BE2C (cell line): ENCODE measurements at places on chromosomes 12 and 14.
A peak's percentile ranks its signal among the peaks of the same experiment; 100 is the strongest.

DNA sequence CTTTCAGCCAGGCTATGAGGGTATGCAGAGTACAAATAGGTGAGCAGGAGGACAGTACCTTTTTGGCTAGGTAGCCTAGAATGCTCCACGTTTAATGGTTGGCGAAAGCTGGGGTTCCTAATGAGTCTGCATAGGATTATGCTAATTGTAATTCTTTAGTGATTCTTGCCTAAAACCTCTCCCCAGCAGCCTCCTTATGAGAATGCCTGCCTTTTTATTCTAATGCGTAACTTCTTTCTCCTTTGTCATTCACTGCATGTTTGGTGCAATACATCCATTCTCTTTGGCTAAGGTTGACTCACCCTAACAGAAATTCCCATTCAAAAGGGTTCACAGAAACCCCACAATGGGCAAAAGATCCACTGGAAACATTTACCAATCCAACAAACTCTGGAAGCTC, 752.2 kb downstream of the FSCB start:
- DNase-seq = no peak

GRCh38 chr12:112322441-112322840, 59.8 kb downstream of the HECTD4 start:
- DNase-seq = no peak

DNA sequence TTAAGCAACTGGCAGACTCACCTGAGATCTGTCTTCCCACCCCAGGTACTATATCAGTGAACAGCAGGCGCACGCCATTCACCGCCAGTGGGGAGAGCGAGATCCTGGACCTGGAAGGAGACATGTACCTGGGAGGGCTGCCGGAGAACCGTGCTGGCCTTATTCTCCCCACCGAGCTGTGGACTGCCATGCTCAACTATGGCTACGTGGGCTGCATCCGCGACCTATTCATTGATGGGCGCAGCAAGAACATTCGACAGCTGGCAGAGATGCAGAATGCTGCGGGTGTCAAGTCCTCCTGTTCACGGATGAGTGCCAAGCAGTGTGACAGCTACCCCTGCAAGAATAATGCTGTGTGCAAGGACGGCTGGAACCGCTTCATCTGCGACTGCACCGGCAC, 544.5 kb downstream of the NRXN3 start:
- DNase-seq = no peak

GRCh38 chr12:116931665-116932064, 20.9 kb downstream of the FBXW8 start:
- no peak for DNase-seq

GRCh38 chr12:131755305-131756113, 44.6 kb downstream of the SFSWAP start:
- DNase-seq = peak; percentile 48

DNA sequence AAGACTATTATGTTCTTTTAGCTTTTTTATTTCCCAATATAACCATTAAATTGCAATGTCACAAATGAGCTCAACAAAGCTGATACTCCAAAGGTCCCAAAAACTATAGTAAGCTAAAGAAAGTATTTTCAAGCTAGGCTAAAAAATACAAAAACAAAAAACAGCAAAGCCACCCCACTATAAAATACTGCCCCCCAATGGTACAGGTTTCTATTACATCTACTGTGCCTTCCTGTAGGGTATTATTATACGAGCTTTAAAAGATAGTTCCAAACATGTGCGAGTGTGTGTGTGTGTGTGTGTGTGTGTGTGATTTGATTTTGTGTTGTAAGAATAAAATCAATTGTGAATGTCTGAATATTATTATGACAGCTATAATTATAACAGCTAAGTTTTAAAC, 1.1 kb downstream of the IFNG start:
- DNase-seq = no peak

DNA sequence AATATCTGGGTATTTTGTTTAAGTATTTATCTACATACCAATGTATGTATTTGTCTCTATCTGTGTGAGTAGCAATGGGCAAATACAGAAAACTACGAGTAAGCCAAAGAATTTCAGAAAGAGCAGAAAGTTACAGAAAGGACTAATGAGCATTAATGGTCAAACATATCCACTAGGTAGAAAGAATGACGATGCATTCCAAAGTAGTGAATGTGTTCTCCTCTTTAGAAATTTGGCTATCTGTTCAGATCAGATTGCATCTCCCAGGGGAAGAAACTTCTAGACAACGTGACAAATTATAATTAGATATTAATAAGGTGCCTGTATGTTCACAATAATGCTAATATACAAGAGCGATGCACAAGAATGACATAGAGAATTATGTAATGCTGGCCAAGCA, 194.5 kb upstream of the GZMB start:
- no peak for DNase-seq

DNA sequence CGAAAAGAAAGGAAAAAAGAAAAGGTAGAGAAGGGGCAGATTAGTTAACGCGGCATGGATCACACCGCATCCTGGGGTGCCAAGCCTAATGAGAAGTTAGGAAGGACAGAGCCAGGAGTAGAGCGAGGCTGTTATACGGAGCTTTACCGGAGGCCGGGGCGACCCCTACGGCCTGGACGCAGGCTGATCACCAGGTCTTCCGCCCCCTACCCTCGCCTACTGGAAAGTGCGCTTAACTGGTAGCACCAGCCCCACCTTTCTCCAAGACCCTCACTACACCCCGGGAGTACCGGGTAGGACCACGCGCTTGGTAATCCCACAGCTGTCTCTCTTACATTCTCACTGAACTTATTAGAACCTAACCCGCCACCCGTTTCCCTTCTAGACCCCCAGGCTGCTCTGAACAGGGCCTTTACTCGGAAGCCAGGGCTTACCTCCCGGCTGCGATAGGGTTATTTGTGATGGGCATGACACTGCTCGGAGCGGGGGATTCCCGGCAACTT, 33.8 kb downstream of the WBP11 start:
- peak; percentile 40 for DNase-seq

- DNase-seq = no peak
Observed at GRCh38 chr12:112126911-112127310, 1.6 kb downstream of the TRAFD1 start.

DNA sequence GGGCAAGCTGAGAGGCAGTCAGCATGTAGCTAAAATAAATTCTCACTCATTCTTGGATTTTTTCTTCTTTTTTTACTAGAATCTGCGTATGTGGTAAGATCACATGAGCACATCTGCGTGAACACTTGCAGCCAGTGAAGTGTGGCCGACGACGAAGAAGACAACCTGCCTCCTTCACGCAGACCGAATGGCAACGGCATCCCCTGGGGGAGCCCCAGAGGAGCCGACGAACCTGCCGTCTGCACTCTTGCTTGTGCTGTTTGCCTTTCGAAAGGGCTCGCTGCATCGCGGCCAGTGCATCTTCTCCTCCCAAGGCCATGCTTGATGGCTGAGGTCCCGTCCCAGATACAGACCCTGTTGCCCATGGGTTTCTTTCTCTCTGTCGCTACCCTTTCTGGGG, 113.8 kb downstream of the KCNK10 start:
- DNase-seq = no peak

- no peak for DNase-seq
Observed at GRCh38 chr12:46300910-46301309, 32.1 kb upstream of the SLC38A1 start.

DNA sequence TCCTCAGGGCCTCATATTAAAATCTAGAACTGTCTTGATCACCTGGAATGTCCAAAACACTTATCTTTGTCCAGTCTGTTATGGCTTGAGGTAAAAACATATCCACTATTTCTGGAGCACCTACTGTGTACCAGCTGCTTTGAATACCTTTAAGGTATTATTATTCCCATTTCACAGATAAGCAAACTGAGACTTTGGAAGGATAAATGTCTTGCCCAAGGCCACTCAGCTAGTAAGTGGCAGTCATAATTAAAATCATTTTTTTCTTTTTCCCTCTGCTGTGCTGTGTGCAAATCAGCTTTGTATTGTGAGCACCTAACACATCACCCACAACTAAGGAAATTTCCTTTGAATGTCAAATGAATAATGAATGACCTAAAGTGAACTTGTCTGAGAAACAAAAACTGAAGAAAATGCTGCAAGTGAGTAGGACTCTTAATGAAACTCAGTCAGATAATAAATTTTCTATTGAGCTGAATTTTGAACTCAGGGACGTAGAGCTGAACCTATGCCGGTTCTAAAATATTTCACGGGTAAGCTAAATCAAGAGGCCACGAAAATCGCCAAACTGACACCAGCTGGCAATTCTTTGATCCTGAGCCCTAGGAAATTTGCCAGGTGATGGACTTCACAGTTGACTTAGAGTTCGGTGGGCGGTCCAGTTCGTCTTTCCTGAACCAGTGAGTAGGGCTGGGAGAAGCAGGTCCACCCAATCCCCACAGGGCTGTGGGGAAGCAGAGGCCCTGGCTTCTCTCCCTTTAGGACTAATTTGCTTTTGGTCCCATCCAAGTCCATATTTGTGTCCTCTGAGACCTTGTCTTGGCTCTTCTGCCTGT, 159.7 kb upstream of the PWP1 start:
- no peak for DNase-seq

DNA sequence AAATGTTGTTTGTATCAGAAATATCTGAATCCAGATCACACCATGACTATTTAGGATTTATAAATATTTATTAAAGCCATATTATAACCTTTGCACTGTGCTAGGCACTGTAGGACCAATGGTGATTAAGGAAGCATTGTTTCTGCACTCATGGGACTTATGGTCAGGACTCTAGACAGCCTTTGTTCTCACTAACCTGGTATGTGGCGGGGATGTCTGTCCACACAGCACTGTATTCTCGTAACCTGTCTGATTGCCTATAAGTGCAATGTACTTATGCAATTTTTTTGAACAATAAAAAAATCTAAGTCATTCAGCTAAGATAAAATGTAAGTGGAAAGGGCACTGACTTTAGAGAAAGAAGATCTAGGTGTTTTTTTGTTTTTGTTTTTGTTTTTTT, 6.7 kb upstream of the SSPN start:
- no peak for DNase-seq

DNA sequence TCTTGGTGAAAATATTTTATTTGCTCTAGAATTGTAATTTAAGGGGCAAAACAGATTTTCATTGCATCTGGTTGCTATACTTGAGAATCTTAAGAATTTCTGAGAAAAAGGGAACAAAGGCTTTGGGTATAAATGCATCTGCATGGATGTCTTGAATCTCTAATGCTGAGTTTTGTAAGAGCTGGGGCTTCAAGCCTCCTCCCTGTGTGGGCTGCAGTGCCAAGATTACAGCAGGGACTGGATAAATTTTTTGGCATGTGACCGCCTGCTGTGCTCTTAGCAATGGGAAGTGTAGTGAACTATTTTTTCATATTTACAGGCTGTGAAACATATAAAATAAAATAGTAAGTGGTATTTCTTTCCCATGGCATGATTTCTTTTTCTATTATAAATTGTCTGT, 70.0 kb downstream of the SLC38A6 start:
- DNase-seq = no peak

- no peak for DNase-seq
Observed at GRCh38 chr12:76400136-76400535, 51.9 kb upstream of the BBS10 start.

- DNase-seq = no peak
Observed at GRCh38 chr14:100565650-100566049, 21.6 kb downstream of the BEGAIN start.

DNA sequence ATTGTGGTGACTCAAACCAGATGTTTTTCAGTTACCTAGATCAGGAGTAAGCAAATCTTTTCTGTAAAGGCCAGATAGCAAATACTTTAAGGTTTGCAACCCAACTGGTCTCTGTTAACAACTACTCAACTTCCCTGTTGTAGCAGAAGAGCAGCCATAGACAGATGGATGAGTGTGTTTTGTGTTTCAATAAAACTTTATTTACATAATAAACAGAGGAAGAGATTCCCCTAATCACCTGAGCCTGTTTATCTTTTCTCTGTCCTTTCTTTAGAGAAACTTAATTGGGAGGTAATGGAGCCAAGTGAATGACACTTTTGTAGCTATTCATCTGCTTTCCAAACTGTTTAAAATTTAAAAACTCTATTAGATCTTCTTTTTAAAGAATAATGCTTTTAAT, 365.1 kb downstream of the IPO8 start:
- DNase-seq = no peak

DNA sequence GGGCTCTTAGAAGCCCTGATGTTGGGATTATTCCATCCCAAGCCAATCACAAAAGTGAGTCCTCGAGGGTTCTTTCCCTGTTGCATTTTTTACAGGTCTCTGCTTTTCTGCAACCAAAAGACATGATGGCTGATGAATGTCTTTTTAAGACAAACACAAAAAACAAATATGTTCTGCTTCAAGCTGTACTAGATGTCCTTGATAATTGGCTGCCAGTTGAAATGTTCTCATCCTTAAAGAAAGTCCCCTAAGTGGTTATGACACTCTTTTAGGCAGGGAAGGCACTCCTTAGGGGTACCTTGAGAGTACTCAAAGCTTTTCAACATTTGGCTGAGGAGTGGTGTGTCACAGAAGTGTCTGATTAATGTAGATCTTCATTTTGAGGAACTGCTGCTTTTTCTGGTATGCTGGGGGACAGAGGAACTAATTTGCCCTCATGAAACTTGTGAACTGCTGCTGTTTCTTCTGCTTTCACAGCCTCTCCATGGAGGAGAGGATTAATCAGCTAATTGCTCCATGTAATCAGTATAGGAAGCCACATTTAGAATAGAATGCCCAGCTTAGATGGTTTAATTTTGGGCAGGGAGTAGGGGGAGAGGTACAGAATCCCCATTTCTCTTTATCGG, 22.8 kb upstream of the IGF1 start:
- no peak for DNase-seq

GRCh38 chr14:85063747-85064146, 466.2 kb upstream of the FLRT2 start:
- DNase-seq = no peak

DNA sequence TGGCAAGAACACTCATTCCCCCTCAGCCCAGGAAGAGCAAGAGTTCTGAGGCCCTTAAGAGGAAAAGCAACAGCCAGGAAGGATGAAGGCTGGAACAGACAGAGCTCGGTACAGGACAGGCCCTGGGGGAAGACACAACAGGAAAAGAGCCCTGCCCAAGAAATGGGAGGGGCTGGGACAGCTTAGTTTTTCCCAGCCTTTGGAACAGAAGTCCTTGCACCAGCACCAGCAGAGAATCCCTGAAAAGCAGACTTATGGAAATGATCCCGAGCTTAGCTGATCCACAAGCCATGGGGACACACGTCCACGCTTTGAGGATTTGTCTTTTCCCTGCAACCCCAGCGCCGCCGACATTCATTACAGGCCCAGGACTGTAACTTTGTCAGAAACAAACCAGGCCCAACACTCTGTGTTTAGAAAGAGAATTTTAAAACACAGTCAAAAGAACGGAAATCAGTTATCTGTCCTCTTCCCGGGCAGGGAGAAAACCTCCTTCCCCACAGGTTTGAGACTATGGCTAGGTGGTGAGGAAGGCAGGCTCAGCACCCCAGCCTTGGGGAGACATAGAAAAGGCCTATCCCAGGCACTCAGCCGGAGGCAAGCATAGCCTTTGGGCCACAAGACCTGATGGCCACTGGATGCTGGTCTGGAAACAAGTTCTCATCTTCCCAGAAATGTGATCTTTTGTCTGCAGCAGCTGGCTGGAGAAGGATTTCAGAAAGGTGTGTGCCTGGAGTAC, 4.0 kb upstream of the AVIL start:
- DNase-seq = no peak

DNA sequence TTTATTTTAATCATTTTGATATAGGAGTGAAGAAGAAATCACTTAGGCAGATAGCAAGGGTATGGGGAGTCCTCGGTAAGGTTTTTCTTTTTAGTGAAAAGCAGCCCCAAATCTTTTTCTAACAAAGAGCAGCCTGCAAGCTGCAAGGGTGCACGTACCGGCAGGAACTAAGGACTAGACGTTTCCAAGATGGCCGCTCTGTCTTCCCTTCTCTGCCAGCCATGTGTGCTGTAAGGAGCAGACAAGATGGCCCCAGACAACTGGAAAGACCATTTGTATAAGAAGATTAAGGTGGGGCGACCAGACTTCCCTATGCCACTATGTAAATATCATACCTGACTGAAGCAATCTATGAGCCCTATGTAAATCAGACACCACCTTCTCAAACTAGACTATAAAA, 79.6 kb downstream of the TXNDC16 start:
- no peak for DNase-seq
